ENCODE measurements at places on chromosomes 3 and 15.

- DNase-seq: no peak
These were observed 173.6 kb downstream of the ZBTB20 start for GRCh38 chr3:114973536-114973935.

DNA sequence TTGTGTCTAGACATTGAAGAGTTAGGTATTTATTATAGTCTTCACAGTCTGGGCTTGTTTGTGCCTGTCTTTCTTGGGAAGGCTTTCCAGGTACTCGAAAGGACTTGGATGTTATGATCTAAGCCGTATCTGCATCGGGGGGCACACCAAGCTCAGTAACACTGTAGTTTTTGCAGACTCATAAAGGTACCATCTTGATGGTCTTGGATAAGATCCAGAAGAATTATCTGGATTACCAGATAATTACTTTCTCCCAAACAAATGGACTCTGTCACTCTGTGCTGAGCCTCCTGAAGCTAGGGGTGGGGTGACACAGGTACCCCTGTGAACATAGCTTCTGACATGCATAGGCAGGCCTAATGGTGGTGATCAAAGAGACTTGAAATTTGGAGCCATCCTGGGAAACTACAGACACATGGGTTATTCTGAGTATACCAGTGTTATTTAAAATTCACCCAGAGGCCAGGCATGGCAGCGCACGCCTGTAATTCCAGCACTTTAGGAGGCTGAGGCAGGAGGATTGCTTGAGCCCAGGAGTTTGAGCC is 238.6 kb upstream of the TPM1 start:
- DNase-seq: no peak

GRCh38 chr3:176376531-176376930 is 820.8 kb downstream of the TBL1XR1 start:
- DNase-seq: no peak

DNA sequence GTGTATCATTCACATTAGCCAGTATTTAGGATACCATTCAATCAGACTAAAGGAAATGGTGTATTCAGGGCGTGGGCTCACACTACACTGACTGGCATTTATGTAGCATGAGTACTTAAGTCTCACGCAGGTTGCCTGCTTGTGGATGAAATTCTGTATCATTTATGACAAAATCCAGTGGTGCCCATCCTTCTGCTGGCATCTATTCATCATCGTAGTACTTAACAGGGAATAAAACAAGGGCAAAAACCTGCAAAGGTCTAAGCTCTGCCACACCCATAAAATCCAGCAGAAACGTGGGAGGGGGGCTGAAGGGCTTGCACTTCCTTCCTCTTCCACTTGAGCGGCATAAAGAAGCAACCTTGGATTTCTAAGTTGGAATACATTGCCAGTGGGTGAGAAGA is 2.7 kb downstream of the GAP43 start:
- no peak for DNase-seq

DNA sequence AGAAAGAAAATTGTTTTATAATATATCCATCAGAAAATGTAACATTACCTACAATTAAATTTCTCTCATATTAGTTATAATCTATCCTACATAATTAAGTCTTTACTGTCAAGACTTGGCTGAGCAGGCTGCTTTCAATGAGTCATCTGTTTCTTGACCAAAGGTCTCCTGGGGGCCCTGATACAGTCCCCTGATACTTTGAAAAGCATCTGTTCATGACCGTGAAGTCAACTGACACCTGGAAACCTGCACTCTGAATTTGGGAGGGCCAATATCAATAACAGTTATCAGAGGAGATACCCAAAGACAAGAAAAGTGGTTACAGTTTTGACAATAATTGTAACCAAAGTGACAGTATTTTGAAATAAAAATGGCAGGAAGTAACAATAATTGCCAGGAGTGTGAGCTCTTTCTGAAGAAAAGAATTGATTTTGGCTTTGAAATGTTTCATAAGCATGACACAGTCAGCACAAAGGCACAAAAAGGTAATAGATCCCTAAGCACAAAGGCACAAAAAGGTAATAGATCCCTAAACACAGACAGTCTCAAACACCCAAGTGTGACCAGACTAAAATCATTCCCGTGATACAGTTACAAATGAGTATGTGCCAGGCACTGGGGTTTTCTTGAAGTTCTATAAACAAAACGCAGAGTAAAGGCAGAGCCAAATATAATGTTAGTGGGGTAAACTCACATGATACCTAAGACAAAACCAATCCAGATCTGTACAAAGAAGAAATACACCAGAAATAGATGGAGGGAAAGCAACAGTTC is 260.7 kb downstream of the PLOD2 start:
- no peak for DNase-seq

DNA sequence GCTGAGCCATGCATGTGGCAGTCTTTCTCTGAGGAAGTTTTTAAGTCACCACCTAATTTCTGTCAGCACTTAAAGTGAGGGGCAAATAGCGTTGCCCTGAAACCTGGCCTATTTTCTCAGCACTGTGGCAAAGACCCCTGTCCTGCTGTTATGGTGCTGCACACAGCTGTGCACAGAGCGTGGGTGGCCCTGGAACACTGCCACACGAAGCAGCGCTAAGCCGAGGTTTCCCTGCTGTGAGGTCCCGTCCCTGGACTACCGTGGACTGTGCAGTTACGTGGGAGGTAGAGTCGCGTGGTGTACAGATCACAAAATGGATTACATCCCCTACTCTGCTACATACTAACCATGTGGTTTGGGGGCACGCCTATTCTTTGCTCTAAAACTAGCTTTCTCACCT is 101.6 kb upstream of the NR2E3 start:
- no peak for DNase-seq

Measured in HTR-8/SVneo (cell line).